NCI-H524 (cell line): ENCODE measurements at places on chromosomes 16 and 17.

GRCh38 chr16:84995663-84996062 lies 15.7 kb downstream of the ZDHHC7 start:
- no peak for DNase-seq

DNA sequence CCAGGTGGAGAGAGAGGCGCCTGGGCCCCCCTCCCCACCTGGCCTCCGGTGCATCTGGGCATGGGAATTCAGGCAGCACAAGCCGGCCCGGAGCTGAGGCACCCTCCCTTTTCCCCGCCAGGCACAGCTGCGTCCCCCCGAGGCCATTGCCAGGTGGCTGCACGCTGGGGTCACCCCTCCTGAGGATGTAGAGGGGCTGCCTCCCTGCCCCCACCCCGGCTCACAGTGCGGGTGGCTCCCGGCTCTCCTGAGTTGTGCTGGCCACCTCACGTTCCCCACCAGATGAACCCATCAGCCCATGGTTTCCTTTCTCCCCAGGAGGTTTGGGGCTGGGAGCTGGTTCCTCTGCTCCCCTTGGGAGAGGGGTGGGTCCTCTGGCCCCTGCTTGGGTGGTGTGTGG lies 12.6 kb downstream of the CACNA1H start:
- no peak for DNase-seq

GRCh38 chr16:67760206-67760955 lies 41.3 kb upstream of the GFOD2 start:
- no peak for DNase-seq

- no peak for DNase-seq
Measured at GRCh38 chr17:65542610-65543009, 18.8 kb downstream of the AXIN2 start.

GRCh38 chr17:68512960-68513474 lies 787 bp downstream of the PRKAR1A start:
- DNase-seq = peak; percentile 30

DNA sequence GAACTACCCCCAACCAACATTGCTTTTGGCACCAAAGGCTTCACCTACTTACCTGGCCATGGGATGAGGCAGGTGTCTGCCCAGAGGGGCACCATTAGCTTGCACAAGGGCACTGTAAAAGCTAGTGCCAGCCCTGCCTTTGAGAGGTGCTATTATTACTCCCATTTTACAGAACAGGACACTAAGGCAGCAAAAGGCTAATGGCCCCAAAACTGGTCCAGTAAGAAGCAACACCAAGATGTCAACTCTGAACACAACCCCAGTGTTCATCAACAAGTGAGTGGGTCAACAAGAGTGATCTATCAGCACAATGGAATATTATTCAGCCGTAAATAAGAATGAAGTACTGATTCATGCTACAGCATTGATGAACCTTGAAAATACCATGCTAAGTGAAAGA lies 7.7 kb upstream of the USP7 start:
- no peak for DNase-seq

GRCh38 chr17:14295676-14296075 lies 5.2 kb upstream of the HS3ST3B1 start:
- DNase-seq = no peak

GRCh38 chr17:50386510-50386909 lies 10.8 kb downstream of the LRRC59 start:
- no peak for DNase-seq

- DNase-seq = no peak
Measured at GRCh38 chr17:56262803-56263202, 109.5 kb downstream of the ANKFN1 start.

DNA sequence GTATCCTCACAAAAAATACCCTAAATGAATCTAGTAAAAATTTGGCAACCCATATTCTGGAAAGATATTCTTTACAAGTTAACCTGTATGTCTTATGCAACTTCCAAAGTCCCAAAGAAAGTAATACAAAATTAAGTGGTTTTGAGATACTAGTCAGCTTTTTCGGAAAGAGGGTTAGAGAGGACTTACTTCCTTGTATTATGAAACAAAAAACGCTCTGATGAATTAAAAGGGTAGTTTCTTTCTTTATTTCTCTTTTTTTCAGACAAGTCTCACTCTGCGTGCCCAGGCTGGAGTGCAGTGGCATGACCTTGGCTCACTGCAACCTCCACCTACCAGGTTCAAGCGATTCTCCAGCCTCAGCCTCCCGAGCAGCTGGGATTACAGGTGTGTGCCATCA lies 51.6 kb downstream of the KANSL1 start:
- no peak for DNase-seq

DNA sequence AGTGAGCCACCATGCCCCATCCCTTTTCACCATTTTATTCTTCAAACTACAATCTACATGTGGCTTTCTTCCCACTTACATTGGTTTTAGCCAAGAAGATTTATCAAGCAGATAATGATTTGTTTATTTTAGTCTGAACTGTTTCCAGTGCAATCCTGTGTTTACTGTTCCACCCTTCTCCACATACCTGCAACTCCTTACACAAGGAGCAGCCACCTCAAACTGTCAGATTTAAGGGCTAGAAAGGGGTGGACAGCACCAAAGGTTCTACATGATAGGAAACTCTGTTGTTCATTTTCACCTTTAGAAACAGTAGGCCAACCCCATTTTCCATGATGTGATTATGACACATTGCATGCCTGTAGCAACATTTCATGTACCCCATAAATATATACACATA lies 1.9 kb downstream of the RUNDC1 start:
- DNase-seq = no peak

DNA sequence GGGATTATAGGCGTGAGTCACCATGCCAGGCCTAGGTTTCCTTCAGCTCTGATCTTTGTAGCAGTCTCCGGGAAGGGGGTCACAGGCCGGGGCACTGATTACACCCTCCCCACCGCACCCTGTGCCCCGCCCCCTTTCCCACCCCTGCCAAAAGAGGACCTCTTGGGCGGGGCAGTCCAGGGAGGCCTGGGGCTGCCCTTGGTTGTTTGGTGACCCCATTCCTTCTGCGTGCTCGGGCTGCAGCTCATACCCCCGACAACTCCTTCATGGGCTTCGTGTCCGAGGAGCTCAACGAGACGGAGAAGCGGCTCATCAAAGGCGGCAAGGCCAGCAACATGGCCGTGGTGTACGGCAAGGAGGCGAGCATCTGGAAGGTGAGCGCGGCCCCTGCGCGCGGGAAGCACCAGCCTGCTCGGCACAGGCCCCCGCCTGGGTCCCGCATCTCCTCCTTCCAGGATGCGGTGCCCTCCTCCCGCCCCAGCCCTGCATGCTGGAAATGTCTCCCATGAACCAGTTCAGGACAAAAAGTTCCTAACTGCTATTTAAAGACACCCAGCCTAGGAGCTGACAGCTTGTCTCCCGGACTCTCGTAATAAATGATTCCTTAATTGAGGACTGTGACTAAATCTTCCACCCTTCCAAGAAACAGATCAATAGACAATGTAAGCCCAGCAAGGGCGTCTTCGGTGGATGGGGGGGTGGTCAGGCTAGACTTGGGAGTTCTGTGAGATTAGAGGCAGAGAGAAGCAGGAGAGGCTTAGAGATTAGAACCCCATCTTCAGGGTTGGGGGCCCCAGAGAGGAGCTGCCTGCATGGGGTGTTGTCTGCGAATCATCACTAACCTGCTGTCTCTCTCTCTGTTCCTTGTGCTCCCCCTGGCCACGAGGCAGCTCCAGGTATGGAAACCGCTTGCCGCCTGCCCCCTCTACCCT lies 64.5 kb downstream of the MGAT5B start:
- no peak for DNase-seq

DNA sequence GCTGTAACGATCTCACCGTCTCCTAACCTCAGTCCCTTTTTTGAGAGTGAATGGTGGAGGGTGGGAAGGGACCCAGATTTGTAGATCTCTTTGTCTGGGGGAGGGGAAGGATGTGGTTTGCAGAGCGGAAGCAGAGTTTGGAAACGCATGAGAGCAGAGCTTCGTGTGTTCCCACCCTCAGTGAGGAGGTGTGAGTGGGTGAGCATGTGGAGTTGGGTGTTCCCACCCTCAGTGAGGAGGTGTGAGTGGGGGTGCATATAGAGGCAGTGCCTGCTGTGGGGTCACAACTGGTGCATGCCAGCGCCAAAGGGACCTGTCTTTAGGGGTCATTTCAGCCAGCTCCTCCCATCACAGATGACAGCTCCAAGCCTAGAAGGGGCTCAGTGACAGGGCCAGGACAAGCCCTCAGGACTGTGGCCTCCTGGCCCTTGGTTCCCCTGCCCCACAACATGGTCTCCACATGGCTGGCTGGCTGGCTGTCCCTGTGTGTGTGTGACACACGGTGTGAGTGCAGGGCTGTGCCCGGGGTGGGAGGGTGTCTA lies 1.8 kb upstream of the CISD3 start:
- no peak for DNase-seq

- no peak for DNase-seq
Measured at GRCh38 chr16:25161753-25162367, 50.3 kb downstream of the LCMT1 start.

GRCh38 chr16:47061204-47061603 lies 82.5 kb downstream of the NETO2 start:
- no peak for DNase-seq

- no peak for DNase-seq
Measured at GRCh38 chr17:5354310-5354709, 65.2 kb downstream of the NUP88 start.

- DNase-seq = no peak
Measured at GRCh38 chr16:15640966-15641365, 2.0 kb downstream of the MARF1 start.

- no peak for DNase-seq
Measured at GRCh38 chr17:76714336-76714735, 3.6 kb upstream of the MXRA7 start.

GRCh38 chr17:66713533-66714042 lies 121.3 kb upstream of the CACNG5 start:
- no peak for DNase-seq

DNA sequence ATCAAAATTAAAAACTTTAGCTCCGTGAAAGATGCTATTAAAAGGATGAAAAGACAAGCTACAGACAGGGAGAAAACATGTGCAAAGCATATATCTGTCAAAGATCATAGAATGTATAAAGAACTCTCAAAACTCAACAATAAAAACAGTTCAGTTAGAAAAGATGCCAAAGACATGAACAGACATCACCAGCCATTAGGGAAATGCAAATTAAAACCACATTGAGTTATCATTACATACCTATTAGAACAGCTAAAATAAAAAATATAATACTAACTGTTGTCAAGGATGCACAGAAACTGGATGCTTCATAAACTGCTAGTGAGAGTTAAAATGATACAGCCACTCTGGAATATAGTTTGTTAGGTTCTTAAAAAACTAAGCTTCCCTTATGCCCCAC lies 58.8 kb downstream of the NFATC3 start:
- no peak for DNase-seq

- DNase-seq = no peak
Measured at GRCh38 chr17:59257101-59257500, 36.8 kb downstream of the GDPD1 start.

DNA sequence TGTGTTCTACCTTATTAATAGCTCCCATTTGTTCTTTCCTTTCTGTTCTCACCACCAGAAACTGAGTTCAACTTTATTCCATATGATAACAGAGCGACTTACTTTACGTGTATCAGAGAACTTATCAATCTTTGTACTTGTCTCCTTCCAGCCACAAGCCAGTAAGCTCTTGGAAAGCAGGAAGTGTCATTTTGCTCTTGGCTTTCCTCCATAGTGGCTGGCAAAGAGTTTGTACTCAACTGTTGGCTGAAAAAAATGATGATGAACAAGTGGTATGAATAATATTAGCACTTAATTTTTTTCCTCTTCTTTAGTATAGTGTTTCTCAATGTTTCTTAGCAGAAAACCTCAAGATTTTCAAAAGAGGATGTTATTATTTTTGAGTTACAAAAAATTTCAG lies 182.4 kb upstream of the TOM1L1 start:
- no peak for DNase-seq

- no peak for DNase-seq
Measured at GRCh38 chr16:48408688-48409087, 23.5 kb upstream of the SIAH1 start.

GRCh38 chr17:42329025-42329976 lies 41.0 kb downstream of the STAT5A start:
- DNase-seq = no peak

- DNase-seq = no peak
Measured at GRCh38 chr16:69860233-69861231, 90.6 kb upstream of the CLEC18A start.

DNA sequence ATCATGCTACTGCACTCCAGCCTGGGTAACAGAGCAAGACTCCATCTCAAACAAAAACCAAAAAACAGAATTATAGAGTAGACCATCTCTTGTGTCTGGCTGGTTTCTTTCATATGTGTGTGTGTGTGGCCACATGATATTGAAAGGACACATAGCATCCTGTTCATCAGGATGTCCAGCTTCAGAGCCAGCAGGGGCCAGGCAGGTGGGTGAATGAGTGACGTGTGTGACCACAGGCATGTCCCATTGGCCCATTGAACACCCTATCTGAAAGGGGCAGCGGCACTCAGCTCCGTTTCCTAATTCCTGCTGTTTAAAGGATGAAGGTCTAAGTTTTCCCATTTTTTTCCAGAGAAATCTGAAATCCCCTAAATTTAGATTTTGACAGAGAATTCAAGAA lies 174.2 kb downstream of the PRKCB start:
- no peak for DNase-seq

DNA sequence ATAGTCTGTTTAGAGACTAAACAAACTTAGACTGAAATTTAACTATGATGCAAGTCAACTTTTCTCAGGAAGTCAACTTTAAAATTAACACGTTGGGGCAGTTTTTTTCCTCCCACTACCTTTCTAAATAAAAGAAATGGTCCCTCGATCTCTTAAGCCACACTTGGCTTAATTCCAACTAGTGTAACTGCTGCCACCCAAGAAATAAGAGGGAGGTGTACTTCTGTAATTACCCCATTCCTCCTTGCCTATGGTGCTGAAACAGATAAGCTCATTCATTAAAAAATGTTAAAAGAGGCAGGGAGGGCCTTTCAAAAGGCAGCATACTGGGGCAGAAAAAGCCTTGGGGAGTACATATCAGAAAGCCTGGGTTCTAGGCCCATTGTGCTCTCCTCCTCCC lies 59.8 kb downstream of the NCOR1 start:
- peak; percentile 11 for DNase-seq

- peak; percentile 55 for DNase-seq
Measured at GRCh38 chr17:79829004-79829403, 10.2 kb downstream of the CBX4 start.

DNA sequence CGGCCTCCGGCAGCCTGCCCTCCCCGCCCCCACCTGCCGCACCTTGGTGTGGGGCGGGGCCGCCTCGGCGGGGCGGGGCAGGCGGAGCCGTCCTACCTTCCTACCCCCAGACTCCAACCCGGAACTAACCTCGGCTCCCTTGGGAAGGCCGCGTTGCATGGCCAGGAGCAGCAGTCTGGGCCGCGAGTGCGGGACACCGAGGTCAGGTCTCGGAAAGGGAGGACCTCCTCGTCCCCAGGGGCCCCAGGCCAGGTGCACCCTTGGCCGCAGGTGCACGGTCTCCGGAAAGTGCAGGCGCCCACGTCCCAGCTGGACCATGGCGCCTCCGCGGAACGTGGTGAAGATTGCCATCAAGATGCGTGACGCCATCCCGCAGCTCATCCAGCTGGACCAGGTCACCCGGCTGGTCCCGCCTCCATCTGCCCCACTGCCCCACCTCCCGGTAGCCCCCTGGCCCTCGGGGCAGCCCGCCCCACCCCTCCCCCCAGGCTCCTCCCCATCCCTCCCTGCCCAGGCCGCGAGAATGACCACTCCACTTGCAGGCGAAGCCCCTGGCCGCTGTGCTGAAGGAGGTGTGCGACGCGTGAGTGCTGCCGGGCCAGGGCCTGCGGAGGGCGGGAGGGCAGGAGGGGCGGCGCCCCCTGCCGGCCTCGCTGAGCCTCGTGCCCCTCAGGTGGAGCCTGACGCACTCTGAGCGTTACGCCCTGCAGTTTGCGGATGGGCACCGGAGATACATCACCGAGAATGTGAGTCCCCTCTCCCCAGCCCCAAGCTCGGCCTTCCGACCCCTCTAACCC lies at the start of gene ELMO3:
Gene ELMO3, plus strand, starts transcription at position 121 of the 797 bp plus-strand sequence. Its CDS starts 196 bp downstream, at position 317.
- no peak for DNase-seq

- peak; percentile 51 for DNase-seq
Measured at GRCh38 chr17:21119247-21119918, 7.4 kb upstream of the DHRS7B start.
